ENCODE measurements at places on chromosomes 11 and 22. TPM values are rescaled to one million over a fixed set of nuclear protein-coding genes. Genes with fewer than 3 reads are reported as not detected.

- DNase-seq: no peak
Measured at GRCh38 chr11:110654456-110654855, 57.8 kb downstream of the ARHGAP20 start.

Gene OTOG
- total RNA-seq: not detected

- DNase-seq: no peak
Measured at GRCh38 chr22:46349238-46349637, 13.7 kb downstream of the TRMU start.

GRCh38 chr22:18978506-18978905 is 42.4 kb upstream of the PRODH start:
- DNase-seq: no peak

Gene WNT7B
- 15.3 TPM for total RNA-seq

DNA sequence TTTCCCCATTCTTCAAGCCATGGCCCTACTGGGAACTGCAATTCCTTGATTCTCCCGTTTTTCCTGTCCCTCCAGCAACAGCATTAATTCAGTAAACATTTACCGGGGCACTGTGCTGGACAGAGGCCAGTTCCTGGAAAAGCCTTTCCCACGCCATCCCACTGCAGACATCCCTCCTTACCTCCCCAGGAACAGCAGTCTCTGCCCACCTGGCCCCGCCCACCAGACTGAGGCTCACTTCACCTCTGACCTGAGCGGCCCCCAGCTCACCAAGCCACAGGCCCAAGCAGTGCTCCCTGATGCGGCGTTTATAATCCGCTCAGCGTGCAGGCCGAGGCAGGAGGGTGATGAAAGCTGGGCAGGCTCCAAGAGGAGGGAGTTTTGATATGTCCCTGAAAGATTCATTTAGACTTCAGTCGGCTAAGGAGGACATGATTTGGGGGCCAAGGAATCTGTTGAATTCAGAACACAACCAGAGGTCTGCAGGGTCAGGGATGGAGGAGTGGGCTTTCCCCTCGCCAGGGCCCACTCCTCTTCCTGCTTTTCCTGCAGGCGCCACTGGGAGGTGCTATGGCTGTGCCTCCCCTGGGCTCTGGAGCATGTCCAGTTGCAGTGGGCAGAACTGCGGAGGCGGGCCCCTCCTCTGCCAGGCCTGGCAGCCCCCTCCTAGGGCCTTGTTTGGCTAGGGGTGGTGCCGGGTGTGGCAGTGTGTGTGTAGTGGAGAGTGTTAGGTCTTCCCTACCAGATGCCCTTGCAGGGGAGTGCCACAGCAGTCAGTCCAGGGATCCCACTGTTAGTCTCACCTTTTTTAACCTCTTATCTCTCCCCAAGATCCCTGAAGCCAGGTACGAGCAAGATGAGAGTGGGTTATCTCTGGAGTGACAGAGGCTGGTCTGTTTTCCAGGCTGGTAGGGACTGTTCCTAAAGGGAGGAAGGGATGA is 1.4 kb upstream of the TAGLN start:
- no peak for DNase-seq

DNA sequence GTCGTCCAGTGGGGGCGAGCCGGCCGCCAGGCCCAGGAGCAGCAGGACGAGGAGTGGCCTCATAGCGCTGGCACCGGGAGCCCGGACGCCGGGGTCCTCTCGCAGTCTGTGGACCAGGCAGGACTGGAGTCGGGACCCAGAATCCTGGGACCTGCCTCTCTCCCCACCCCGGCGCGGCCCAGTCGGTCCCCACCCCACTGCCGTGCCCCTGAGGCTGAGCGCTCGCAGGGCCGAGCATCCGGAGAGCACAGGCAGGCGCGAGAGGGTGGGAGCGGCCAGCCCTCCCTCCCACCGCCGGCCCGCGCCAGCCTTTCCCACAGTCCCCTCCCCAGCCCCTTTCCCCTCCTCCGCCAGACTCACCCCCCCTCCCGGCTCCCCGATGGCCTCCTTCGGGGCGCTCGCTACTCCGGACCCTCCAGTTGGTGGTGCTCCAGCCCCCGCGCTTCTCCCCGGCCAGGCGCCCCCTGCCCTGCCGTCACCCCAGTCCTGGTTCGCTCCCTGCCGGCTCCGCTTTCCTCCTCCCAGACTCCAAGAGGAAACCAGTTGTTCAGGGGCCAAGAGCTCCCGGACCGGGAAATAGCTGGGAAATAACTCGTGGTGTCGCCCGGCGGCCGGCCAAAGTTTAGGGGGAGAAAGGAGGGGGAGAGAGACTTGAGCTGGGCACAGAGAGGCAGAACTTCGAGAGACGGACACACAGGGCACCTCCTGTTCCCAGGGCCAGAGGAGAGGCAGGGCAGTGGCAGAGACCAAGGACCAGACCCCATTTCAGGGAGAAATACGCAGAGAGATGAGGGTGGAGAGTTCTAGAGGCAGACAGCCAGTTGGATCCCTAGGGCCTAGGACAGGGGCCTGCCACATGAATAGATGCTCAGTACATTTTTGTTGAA is at the start of gene C1QTNF5:
Gene C1QTNF5 (minus strand): TSS at position 549 of the 887 bp plus-strand sequence. CDS start 486 bp downstream, at position 63.
- DNase-seq: no peak

DNA sequence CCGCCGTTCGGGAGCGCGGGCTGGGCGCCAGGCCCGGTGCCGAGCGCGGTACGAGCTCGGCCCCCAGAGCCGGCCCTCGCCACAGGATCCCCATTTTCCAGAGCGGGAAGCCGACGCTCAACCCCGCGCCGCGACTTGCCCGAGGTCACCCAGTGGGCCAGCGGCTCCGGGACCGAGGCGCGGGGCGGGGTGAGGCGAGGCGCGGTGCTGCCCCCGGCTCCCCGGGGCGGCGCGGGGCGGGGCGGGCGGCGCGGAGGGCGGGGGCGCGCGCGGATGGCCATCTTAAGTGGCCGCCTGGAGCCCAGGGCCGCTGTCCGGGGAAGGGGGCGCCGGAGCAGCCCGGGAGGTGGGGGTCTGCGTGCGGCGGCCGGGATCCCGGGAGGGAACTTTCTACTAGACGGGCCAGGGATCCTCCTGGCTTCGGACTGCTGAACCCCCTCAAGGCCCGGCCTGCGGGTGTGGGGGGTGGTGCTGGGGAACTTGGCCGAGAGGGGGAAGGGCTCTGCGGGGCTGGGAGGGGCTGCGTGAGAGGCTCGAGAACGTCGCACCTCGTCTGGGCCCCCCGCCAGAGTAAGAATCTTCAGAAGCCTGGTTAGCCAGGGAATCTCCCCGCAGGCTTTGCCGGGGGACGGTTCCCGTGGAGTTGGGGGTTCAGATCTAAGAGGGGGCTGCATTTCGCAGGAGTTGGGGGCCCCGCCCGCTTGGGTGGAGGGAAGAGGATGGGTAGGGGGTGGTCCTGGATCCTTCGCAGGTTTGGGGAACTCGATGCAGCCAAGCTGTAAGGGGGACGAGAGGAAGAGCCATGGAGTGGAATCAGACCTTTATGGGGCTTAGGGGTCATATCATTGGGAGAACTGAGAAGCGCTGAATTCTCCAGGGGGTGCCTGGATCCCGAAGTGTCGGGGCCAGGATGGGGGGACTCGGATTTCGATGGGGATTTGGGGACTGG is 678 bp upstream of the INPPL1 start:
- DNase-seq: no peak

GRCh38 chr22:44534335-44534734 is 36.3 kb upstream of the RTL6 start:
- no peak for DNase-seq

Gene KIRREL3
- 1.4 TPM for total RNA-seq

DNA sequence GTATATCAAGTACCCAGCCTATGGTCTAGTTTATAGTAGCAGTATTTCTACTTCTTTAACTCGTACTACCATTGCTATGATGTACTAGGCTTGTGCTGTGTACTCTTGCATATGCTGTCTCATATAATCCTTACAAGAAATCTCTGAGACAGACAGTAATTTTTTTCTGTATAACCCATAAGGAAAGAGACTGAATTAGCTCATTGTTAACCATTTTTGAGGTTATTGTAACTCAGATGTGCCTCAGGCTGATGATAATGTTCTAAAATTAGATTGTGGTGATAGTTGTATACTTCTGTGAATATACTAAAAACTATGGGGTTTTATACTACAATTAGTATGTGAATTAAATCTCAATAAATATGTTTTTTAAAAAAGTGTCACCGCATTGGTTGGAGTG is 112.2 kb upstream of the RRM1 start:
- DNase-seq: no peak

GRCh38 chr22:17091851-17092250 is 7.1 kb downstream of the IL17RA start:
- DNase-seq: no peak

GRCh38 chr11:27592098-27592780 is 85.7 kb upstream of the LIN7C start:
- no peak for DNase-seq

DNA sequence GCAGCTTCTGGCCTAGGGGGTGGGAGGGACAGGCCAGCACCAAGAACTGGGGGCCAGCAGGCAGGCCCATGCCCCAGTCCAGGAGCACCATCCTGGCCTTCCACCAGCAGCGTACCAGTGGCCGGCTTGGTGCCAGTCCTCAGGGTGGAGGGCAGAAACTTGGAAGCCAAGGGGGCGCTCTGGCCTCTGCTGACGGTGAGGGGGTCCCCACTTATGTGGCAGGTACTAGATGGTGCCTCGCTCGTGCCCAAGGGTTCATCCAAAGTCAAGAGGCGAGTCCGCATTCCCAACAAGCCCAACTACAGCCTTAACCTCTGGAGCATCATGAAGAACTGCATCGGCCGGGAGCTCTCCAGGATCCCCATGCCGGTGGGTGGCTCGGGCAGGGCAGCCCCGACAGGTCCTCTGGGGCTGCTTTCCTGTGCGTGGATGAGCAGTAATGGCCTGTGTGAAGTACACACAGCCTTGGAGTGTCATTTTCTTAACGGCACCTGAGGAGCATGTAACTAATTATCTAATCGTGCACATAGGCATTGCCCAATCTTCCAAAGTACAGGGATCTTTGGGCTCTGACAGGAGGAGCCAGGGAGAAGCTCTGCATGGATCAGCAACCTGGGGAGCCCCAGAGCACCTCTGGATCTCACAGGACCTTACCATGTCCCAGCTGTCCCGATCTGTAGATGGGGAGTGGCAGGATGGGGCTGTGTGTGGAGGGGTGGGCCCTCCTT is 79.1 kb downstream of the MORC2 start:
- DNase-seq: no peak

DNA sequence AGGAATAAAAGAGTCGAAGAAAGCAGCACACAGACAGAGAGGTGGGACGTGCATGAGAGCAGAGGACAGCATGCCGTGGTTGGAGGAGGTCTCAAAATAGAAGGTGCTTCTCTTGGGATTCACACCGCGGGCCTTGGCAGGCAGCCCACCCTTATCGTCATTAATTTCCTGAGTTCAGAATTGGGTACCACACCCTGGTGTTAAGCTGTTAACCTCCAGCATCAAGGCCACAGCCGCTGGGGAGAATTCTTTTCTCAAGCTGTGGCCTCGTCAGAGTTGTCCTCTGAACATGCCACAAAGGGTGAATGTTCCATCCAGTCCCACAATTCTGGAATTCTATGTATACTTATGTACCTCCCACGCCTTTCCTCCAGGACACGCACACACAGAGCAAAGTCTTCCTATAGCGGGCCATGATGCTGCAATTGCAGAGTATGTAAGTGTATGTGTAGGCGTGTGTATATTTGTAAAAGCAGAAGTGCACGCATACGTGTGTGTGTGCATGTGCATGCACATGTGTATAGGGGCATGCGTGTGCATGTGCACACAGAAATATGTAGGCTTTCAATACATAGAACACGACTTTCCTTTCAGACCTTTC is 39.0 kb downstream of the ADAMTS8 start:
- no peak for DNase-seq

Gene FAT3
- 1.4 TPM for total RNA-seq

- DNase-seq: no peak
Measured at GRCh38 chr22:29450222-29450621, 11.8 kb downstream of the RFPL1 start.

Gene KCNE3
- 0.55 TPM for total RNA-seq

DNA sequence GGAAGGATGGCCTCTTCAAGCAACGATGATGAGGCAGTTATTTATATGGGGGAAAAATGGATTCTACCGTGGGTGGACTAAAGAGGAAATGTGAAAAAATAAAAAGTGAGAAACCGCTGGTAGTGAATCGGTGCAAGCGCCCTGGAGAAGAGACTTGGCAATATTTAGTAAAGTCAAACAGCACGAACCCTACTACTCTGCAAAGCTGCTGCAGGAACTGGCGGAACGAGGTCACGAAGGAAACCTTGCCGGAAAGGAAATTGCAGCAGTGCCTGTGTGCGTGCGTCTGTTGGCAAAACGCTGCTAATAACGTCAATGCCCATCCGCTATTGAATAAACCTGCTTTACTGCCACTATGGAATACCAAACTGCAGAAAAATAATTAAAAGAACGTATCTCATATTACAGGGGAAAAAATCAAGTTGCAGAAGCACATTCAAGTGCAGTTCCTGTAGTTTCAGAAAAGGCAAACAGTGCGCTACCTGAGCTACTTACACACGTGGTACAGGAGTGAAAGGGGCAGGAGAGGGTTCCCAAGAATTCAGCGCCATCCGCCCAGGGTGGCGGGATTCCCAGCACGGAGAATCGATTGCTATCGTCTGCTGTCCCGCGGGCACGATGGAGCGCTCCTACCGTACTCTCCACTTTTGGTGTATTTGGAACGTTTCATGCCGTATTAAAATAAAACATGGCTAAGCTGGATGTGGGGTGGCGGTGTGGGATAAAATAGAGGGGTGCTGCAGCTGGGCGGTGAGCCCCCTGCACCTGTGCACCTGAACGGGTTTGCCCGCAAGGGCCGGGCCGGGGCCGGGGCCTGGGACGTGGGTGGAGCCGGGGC is 585 bp upstream of the NADSYN1 start:
- DNase-seq: no peak

GRCh38 chr11:75878933-75879332 is 63.9 kb downstream of the UVRAG start:
- no peak for DNase-seq

Gene TPH1
- 0.07 TPM for total RNA-seq

Gene SYCE3
- 0.71 TPM for total RNA-seq

DNA sequence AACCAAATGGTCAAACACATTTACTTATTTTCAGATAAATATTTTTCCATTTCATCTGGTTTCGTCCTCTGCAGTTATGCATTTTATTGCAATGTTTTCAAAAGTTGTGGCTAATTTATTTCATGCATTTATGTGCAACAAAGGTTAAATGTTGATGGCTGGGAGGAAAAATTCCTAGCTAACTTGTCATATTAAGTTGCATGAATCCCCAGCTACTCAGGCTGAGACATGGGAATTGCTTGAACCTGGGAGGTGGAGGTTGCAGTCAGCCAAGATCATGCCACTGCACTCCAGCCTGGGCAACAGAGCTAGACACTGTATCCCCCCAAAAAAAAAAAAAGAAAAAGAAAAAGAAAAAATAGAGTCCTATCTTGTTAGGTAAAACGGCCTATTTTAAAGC is 1862.4 kb upstream of the RAG2 start:
- DNase-seq: no peak

- DNase-seq: no peak
Measured at GRCh38 chr11:33021937-33022336, 6.3 kb downstream of the DEPDC7 start.

GRCh38 chr22:28538922-28539321 is 140.7 kb downstream of the TTC28 start:
- DNase-seq: no peak

GRCh38 chr22:27125539-27125938 is 468.2 kb downstream of the MIAT start:
- DNase-seq: no peak

GRCh38 chr11:83691451-83691950 is 405.3 kb upstream of the CCDC90B start:
- no peak for DNase-seq
